BJ (cell line): ENCODE measurements at places on chromosomes 1 and 21. TPM values are rescaled to one million over a fixed set of nuclear protein-coding genes. Genes with fewer than 3 reads are reported as not detected.

- DNase-seq = no peak
These were observed 14.0 kb downstream of the SLC1A7 start for GRCh38 chr1:53128401-53128800.

Gene ATP1A2
- 0.49 and 1.1 TPM in 2 replicates for polyA plus RNA-seq

Gene TNFSF4
- 5.9 and 11.6 TPM in 2 replicates for polyA plus RNA-seq

Gene HRNR
- not detected in 2 replicates for polyA plus RNA-seq

Gene EXTL1
- polyA plus RNA-seq = 3.6 and 5.0 TPM in 2 replicates

DNA sequence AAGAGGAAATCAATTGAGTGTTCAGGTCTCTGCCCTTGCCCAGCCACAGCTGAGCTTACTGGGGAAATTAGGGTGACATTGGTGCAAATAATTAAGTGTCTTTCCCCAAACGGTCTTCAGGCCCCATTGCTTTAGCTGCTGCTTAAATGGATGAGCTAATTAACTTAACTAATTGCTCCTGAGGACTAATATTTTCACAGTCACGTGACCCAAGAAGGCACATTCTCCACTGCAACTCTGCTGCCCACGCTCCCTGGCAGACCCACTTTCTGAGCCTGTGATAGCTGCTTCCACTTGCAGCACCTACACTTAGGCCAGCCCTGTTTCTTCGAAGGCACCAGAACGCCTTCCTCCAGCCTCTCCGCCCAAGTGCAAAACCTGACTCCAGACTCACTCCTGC is 56.2 kb downstream of the SYT2 start:
- no peak for DNase-seq

DNA sequence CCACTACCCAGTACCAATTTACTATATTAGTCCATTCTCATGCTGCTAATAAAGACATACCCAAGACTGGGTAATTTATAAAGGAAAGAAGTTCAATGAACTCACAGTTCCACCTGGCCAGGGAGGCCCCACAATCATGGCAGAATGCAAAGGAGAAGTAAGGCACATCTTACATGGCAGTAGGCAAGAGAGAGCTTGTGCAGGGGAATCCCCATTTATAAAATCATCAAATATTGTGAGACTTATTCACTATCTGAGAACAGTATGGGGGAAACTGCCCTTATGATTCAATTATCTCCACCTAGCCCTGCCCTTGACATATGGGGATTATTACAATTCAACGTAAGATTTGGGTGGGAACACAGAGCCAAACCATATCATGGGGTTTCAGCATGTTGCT is 6.4 kb downstream of the CD58 start:
- DNase-seq = no peak
